ENCODE measurements at places on chromosomes 7 and 10.
A peak's percentile ranks its signal among the peaks of the same experiment; 100 is the strongest.

- no peak for DNase-seq
Measured at GRCh38 chr7:95047291-95047690, 139.9 kb downstream of the PPP1R9A start.

DNA sequence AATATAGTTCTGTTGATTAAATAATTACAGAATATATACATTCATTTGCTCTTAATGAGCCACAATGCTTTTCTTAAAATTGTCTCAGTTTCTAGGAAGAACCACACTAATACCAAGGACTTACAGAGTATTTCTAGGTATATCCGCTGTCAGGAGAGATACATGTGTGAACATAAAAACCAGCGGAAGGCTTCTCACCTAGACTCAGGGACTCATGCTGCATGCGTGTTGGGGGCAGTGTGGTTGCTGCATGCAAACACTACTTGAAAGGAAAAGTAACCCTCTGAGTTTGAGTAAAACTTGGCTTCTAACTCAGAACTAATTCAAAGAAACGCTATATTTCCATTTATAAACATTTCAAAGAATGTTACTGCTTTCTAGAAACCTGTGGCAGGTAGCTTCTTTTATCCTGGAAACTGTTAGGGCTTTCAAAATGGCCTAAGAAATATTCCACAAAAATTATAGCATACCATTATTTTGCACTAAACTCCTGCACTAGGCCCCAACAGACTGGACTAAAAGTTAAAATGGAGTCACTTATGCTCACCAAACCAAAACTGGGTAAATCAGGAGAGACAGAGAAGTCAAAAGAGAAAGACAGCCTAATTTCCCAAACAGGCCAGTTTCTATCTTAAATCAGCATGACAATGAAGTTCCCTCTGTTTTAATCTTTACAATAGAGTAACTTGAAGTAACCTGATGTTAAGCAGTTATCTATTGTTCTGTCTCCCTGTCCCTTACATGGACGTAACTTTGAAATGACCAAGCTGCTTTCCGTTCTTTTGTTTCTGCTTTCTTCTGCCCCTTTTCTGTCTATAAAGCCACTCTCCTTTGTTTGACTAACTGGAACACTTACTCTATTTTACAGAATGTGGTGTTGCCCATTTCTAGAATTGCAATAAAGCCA is 95.2 kb upstream of the FAM133B start:
- DNase-seq = no peak

DNA sequence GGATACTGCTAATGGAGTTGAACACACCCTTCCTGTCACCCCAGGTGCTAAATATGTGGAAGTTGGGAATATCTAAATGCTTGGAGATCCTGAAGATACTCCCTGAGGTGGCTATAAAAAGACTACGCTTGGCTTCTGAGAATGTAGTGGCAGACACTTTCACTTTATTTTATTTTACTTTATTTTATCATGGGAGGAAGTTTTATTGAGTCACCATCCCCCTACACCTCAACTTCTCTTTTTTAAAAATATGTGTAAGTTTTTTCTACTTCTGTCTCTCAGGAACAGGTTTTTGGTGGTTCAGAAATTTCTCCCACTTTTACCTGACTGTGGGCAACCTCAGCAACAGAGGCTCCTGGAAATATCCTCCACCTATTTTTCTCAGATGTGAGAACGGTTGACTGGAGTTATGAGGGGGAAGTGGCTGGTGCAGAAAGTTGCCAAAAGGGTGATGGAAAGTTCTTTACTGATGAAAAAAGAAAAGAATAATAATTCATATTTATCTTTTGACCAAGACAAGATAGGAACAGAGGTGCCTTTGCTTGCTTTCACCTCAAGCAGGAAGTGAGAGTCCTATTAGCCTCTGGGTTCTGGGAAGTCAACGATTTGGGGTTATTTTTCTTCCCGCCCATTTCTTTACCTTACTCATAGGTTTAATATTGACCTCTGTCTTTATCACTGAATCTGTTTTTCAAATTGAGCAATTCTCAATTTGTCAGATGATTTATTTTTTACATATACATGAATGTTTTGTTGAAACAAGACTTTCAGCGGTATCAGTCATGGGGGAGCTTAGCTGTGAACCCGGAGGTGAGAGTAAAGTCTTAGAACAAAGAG is 103.6 kb downstream of the AHR start:
- no peak for DNase-seq

DNA sequence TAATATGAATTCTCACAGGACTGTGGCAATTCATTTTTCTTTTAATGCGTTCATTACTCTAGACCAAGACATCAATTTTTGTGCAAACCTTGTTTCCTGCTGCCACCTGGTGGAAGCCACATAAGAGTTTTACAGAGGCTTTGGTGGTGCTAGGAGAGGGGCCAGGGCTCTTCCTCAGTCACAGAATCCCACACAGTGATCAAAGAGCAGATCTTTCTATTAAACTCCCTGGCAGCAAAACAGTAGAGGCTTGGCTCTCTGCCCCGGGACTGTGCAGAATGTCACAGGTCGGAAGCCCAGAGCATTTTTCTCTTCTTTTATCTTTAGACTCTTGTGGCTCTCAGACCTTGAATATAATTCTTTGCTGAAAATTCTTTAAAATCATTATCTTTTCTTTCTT is 506.4 kb upstream of the C7orf33 start:
- no peak for DNase-seq

DNA sequence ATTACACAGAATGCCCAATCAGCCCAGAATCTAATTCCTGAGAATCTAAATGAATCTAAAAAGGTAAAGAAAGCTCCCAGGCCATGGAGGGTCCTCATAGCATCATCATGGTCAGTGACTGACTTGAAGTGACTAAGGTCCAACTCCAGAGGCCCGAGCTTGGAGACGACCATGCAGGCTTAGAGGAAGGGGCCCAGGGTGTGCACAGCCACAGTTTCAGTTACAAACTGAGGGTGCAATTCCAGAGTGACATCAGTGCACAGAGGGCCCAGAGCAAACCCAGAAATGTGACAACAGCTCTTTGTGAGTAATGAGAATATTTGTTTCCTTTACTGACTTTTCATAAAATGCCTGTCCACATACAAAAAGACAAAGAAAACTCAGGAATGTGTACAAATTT is 170.0 kb downstream of the TNS3 start:
- no peak for DNase-seq

DNA sequence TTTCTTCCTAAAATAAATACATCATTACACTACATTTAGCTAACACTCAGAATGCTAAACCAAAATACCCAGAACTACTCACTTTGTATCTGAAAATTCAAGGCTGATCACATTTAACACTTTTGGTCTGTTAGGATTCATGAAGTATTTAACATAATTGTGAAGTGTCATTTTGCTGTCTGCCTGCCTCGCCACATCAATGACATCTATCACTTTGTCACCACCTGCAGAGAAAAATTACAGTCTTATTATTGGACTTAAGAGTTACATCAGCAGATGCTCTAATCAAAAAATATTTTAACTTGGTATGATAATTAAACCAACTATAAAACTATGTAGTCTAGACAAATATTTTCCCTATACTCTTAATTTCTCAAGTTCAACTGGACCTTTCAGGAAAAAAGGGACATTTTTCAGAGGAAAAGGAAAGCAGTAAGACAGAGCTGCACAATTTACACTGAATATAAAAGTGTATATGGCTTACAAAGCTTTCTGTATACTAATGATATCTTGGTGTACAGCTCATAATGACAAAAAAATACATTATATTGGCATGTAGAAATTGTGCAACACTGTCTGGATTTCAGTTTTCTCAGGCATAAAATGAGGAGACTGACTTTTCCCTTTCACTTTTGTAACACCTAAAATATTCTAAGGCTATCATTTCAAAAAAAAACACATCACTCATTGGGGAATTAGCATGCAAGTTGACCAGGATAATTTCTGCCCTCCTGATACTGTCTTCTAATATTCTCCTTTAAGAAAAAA is 49.2 kb downstream of the KDM7A start:
- no peak for DNase-seq

DNA sequence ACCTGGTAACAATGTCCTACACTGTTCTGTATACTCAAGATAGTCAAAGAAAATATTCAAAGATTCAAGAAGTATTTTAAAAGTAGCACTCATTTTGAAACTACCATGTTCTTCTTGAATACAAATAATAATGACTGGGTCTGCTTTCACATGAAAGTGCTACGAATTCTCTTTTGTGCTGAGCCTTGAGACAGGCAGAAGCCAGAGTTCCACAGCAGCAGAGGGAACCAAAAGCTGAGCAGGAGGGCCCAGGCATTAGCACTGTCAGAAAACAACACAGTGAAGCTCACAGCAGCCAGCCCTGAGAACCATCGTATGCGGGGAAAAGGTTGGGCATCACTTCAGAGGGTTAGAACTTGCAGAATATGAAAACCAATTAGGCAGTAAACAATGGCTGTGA is 38.9 kb downstream of the ANKMY2 start:
- no peak for DNase-seq

DNA sequence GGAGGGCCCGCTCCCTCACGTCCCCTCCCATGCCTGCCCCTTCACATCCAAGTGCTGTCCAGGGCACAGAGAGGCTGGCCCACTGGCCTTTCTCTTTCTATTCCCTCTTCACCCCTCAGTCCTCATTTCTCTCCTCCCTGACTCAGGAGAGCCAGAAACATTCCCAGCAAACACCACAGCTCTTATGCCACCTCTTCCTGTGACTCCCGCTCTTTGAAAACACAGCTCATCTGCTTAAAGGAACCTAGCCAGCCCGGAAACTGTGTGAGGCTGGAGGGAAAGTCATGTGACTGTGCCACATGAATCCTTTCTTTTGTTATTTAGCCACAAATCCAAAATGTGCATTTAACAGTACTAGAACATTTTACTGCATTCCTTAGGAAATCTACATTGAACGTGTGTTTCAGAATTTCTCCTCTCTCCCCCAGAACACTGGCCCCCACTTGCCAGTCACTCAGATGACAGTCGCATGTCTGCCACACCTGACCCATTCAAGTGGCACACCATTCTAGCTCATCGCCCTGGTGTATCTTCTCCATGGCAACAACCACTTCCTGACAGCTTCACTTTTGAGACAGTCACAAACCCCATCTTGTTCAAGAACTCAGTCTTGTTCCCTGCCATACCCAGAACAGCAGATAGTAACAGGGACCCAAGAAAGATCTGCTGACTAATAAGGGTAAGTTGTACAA is 42.8 kb downstream of the GRB10 start:
- peak; percentile 20 for DNase-seq

DNA sequence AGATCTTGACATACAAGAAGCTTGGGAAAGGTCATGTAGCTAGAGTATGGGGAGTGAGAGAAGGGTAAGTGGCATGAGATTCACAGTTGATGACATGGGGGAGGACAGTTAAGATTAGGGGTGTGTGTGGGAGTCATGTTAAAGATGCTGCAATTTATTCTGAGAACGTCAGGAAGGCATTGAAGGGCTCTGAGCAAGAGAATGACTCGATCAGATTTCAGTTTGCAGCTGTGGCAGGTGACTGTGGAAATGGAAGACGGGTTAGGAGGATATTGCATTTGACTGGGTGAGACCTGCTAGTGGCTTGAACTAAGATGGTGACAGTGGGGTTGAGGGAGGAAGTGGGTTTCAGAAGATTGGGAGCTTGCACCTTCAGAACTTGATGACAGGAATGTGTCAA is 5.6 kb downstream of the CDC123 start:
- no peak for DNase-seq

DNA sequence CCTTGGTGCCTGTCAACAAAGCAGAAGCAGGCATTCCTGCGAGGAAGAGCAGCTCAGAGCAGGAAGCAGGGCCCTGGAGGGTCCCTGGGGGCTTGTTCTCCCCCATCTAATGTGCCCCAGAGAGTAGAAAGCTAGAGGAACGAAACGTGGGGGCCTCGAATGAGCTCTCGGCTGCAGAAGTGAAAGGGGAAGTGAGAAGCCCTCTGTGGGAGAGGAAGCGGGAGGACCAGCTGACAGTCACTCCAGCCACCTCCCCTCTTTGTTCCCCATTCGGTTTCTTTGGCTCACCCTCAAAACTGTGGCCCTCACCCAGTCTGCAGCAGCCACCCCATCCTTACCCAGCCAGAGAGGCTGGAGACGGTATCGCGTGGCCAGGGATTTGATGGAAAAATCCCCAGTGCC is 25.0 kb downstream of the C10orf105 start:
- no peak for DNase-seq

DNA sequence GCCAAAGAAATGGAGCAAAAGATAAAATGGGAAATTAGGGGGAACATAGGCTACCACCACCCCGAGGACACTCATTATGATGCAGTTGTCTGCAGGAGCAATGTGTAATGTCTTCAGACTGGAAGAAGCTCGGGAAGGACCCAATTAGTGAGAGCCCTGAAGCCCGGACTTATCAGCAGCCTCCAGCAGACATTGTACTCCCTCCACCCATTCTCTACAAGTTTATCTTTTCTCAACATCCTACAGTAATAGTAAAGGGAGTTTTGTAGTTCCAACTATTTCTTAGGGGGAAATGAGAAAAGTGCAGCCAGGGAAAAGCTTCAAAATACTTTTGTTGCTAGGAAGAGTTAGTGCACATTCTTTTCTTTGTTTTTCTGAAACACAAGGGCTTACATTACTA is 657.3 kb upstream of the COBL start:
- DNase-seq = no peak

- DNase-seq = no peak
Measured at GRCh38 chr10:44068716-44069482, 316.0 kb downstream of the CXCL12 start.

- DNase-seq = no peak
Measured at GRCh38 chr10:24518981-24519597, 204.6 kb downstream of the ARHGAP21 start.
